ENCODE measurements at places on chromosomes 1 and 21.

DNA sequence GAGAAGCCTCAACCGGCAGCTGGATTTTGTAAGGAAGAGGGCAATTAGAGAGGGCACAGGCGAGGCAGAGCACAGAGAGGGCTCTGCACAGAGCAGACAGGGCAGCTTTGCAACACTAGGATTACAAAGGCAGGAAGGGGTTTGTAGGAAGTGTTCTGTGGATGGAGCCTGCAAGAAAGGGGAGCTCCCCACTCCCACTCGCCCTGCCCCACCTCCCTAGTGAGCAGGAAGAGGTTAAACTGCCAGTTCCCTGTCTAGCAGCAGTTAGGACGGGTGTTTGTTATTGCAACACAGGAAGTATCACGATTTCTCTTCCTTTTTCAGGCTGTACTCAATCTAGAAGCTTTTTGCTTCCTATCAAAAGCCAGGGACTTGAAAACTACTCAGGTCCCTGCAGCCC is 63.3 kb upstream of the LRRC8D start:
- DNase-seq = no peak

DNA sequence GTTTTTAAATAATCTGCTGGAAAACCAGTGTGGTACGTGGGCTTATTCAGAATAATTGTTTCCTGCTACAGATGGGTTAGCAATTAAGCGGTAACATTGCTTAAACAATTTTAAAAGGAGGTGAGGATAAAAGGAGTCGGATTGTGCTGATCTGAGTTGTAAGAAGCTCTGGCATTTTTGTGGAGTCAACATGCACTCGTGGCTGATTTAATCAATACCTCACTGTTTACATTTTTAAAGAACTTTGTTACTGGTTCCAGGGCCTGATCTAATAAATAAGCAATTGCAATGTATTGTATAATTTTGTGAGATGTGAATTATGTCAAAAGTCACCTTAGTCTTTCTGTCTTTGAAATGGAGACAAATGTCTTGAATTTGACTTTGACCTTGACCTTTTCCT is 474.0 kb downstream of the SETD4 start:
- DNase-seq = no peak

DNA sequence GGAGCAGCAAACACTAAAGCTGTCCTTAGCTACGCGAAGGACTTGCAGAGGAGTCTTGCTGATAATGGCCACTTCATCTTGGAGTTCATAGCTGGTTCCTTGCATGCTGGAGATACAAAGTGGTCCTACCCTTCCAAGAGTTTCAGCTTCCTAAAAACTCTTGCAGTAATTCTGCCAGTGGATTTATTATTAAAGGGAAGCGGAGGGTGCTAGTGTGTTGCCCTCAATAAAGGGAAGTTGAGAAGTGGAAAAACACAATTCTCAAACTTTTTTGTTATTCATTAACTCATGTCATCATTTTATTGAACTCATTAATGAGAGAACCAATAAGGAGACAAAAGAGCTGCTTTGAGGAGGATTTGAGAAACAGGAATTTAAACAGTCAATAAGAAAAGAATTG is 6.5 kb upstream of the HAPLN2 start:
- no peak for DNase-seq

- no peak for DNase-seq
Measured at GRCh38 chr1:5374192-5374591, 618.0 kb downstream of the NPHP4 start.

DNA sequence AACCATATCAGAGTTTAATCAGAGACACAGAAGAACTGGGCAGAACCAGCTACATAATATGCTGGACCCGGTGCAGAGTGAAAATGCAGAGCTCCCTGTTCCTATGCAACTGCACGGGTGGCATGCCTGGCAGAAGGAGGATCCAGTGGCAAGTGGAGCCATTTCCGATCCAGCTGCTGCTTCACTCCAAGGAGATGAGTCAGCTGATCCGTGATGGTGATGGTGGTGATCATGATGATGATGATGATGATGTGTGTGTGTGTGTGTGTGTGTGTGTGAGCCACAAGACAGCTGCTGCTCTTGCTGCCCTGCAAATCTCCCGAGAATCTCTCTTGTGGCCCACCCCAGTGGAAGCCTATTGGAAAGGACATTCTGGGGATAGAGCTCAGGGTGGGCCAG is 133.0 kb downstream of the URB2 start:
- no peak for DNase-seq

DNA sequence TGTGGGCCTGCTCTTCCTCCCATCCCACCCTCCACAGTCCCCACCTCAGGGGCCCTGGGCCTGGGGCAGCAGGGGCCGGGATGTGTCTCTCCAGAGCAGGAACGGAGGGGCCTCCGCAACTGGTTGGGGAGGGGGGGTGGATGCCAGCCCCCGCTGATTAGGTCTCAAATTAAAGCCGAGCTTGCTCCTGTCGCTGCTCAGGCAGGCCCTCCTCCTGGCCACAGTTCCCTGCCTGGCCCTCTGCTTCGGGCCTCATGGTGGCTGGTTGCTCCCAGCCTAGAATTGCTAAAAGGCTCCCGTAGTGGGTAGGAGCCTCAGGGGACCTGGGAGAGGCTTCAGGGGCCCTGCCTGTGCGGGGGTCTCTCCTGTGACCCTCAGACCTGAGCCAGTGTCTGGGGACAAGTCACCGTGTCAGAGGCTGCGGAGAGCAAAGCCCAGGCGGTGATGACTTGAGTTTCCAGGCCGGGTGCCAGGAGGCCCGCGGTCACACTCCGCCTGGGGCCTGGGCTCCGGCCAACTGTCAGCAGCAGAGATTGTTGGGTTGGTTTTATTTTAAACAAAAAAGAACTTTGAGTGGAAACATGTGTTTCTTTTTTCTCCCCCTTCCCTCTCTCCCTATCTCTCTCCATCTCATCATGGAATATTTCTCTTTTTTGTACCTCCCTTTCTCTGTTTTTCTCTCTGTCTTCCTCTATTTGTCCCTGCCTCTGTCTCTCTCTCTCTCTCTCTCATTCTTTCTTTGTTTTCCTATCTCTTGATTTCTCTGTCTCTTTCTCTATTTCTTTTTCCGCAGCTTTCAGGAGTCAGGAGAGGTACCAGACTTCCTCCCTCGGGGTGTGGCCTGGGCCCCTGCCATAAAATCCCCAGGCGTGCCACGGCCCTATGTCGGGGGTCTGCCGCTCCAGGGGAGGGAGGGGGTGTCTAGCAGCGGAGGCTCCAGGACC is 20.0 kb upstream of the EPHA2 start:
- peak; percentile 95 for DNase-seq

- no peak for DNase-seq
Measured at GRCh38 chr1:176699821-176700220, 236.8 kb downstream of the PAPPA2 start.

- DNase-seq = no peak
Measured at GRCh38 chr1:7136166-7136953, 351.1 kb downstream of the CAMTA1 start.

DNA sequence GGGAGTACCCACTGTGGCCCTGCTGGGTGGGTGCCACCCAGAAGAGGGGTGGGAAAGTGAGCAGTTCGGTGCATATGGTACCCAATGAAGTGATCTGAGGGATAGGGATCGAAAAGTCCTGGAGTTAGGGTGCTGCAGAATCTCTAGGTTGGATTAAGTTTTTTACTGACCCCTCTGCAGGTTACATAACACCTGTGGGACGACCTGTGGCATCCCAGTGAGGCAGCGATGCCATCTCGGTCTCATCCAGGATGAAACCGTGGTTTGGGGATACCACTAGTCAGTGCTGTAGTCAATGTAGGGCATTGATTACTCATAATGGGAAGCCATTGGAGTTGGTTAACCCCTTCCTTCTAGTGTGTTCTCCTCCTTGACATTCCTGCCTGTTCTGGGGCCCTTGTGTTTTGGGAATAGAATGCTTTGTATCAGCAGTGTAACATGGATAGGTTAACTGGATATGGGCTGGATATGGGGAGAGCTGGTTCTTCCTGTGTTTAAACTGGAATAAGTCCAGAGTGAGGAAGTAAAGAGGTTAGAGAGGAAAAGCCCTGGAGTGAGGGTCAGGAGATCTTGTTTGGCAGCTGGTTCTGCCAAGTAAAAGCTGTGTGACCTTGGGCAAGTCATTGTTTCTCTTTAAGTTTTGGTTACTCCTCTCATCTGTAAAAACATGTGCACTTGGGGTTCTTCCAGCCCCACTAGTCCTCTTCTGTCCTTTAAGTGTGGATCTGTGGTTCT is 42.8 kb upstream of the ATF3 start:
- no peak for DNase-seq

DNA sequence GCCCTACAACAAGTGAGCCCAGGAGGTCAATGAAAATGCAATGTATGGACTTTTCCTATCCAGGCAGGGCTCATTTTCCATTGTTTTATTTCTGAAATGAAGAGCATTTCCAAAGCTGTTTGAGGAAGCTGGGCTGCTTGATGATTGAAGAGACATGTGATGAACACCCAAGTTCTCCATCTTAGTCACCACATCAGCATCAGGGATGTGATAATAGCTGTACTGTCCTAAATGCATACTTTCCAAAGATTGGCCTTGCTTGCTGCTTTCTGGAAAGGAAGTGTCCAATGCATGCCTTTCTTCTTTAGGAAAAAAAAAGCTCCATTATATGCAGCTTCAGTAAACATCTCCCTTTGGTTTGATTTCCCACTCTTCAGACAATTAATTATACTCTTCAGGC is 425.9 kb upstream of the RUNX1 start:
- no peak for DNase-seq

DNA sequence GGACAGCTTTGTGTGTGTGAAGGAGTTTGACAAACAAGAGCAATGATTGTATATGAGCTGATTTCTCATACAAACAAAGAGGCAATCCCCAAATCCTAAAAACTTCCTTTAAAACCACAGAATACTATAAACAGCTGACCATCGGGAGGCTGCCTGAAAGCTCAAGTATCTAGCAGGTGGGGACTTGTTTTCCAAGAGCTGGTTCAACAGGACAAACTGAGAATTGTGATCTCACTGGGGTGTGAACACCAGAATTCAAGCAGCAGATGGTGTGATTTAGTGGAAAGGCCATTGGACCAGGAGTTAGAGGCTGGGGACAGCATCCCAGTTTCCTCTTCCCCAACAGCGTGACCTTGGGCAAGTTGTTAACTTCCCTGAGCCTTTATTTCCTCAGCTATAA is 13.9 kb downstream of the LMX1A start:
- DNase-seq = no peak

DNA sequence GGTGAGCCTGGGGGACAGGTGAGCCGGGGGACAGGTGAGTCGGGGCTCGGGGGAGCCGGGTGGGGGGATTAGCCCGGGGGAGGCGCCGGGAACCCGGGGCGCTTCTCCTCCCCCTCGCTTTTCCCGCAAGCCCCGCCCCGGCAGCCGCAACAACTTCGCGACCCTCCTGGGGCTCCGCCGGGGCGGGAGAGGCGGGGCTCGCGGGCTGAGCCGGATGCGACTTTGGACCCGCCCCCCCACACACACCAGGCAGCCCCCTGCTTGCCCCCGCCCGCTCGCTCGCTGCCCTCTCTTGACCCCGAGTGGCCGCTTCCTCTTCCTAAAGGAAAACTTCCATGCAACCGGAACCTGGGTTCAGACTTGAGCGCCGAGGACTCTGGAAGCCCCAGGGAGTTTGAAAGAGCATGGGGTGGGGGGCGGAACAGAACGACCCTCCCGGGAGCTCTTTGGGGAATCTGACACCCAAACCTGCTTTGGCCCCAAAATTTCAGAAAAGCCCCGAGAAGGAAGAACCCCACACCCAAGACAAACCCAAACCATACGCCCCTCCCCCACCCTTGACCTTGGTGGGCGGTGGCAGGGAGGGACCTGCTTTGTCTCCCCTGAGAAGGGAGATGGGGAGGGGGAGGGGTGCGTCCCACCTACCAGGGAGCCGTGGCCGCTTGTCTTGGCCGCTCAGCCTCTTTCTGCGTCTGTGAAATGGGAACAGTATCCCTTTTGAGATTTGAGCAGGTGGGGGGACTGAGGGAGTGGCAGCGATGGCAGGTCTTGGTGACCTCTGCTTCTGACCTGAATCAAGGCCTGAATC is 550 bp downstream of the ARHGEF16 start:
- DNase-seq = no peak

DNA sequence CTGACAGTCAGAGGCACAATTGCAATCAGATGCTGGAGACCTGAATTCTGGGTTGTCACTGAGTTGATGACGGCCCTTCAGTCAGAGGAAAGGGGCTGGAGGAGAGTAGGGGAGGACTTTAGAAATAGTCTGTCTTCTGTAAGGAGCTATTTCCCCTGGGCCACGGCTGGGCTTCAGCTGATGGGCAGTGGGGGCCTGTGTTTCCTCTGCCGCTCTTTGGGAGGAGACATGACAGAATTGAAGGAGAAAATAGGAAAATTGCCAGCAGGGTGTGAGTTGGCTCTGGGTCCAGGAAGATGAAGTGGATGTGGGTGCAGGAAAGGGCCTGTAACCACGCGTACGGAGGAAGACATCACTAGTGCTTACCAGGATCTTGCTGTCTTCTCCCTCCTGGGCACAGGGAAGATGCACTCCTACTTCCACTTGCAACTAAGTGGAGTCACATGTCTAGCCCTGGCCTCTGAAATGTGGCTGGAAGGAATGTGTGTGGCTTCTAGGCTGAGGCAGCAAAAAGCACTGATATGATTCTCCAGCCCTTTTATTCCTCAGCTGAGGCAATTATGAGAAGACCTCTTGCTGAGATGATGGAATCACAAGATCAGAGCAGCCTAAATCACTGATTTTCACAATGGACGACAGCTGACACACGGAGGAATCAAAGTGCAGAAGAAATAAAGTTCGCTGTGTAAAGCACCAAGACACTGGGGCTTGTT is 250.0 kb downstream of the GRIK3 start:
- DNase-seq = no peak

DNA sequence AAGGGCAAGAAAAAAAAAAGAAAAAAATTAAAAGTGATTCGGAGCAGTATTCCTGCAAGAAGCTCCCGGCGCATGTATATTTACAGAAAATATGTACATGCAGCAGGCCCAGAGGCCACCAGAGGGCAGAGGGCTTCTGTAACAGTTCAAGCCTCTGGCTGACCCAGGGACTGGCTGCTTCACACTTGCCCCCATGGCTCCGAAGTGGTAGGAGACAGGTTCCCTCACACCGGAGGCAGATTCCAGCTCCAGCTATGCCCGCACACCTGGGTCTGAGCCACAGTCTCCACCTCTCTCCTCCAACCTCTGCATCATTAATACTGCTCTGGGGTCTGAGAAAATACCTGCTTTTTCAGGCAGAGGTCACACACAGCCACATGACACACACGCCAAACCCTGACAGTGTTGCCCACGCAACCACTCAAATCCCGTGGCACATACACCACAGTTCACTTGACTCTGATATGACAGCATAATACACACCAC is 2.2 kb upstream of the ARHGAP30 start:
- DNase-seq = no peak

DNA sequence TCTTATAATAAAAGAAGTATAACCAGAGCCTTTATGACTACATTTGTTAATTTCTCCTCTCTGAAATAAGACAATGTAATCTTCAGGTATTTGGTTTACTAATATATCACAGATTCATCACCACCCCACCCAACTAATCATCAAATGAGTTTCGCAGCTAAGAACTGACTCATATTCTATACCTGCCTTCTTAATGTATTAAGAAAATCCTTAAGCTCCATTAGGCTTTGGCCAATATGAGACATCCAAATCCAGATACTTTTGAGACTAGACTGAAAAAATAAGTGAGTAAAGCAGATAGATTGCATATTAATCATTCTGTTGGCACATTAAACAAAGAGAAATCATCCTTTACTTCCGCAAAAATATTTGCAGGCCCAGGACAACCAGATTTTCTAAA is 18.7 kb upstream of the FMO2 start:
- no peak for DNase-seq

- DNase-seq = no peak
Measured at GRCh38 chr1:58908561-58909560, 125.0 kb upstream of the JUN start.

GRCh38 chr1:20403423-20404145 is 82.4 kb downstream of the CAMK2N1 start:
- no peak for DNase-seq

- no peak for DNase-seq
Measured at GRCh38 chr1:82405333-82405732, 604.6 kb downstream of the ADGRL2 start.

Data from right forelimb (tissue), 1 donor.